ENCODE measurements at places on chromosomes 4 and X.

GRCh38 chr4:25377572-25378436 lies 741 bp downstream of the ANAPC4 start:
- DNase-seq: no peak

GRCh38 chr4:19399001-19399400 lies 852.7 kb upstream of the SLIT2 start:
- DNase-seq: no peak

- DNase-seq: no peak
Observed at GRCh38 chrX:132710656-132711155, 221.9 kb upstream of the MBNL3 start.

GRCh38 chrX:108298165-108298602 lies 140.0 kb downstream of the COL4A6 start:
- DNase-seq: no peak

DNA sequence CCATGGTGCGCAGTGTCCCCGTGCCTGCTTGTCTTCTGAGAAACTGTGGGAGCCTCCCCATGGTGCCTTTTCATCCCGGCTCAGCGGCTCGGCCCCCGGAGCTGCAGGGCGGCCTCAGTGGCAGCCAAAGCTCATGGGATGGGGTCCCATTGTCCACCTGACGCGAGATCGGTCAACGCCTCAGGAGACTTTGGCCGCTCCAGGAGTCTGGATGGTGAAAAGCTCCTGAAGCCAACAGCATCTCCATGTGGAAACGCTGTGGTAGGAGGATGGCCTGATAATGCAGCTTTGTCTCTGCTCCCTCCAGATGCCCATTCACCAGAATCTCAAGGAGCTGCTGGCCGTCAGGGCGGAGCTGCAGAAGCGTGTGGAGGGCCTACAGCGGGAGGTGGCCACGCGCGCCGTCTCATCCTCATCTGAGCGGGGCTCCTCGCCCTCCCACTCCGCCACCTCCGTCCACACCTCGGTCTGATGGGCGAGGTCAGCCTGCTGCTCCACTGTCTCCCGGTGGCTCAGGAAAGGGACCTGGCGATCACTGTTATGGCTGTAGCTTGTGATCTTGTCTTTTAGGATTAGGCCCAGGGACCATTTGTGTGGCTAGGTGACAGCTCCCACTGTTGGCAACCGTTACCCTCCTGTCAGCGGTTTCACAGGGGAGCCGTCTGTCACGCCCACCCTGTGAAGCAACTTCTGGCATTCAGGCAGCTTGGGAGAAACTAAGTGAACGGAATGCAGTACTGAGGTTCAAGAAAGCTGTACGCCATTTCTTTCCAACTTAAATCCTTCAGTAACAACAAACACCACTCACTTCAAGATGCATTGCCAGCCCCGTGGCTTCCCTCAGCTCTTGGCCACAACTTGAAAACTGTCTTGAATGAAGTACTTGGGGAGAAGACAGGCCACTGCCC lies 69.3 kb downstream of the MTMR1 start:
- DNase-seq: no peak

DNA sequence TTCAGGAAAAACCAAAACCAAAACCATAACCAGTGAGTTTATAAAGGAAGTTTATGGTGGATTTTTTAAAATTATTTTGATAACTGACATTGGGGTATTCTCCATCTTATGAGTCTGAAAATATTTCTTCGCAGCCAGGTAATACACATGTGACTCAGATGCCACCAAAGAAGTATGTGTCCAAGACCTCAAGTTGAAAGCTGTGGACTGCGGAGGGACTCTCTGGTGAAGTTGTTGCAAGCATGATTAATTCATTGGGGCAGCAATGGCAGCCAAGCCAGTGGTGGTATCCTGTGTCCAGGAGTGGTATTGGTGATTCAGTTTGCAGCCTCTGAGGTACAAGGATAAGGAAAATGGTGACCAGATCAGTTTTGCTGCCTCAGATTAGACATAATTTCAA lies 14.0 kb upstream of the ADH5 start:
- no peak for DNase-seq

GRCh38 chrX:134821901-134822300 lies 163.6 kb upstream of the PLAC1 start:
- no peak for DNase-seq

GRCh38 chrX:153888344-153888743 lies 2.4 kb upstream of the L1CAM start:
- no peak for DNase-seq

DNA sequence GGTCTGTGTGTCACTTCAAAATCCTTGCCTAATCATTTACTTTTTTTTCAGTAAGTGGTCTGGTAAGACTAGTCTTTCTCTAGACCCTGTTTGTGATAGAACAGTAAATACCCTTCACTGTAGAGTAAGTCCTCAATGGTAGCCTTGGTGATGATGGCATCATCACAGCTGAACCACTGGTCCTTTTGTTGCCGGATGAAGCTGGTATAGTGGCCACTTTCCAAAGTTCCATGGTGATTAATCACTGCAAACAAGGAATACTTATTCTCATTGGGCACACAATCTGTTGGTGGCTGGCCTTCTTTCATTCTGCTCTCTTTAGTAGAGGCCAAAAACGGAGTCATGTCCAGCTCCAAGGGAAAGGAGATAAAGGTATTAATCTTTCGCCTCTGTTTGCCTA lies 2.9 kb downstream of the USP51 start:
- DNase-seq: no peak

DNA sequence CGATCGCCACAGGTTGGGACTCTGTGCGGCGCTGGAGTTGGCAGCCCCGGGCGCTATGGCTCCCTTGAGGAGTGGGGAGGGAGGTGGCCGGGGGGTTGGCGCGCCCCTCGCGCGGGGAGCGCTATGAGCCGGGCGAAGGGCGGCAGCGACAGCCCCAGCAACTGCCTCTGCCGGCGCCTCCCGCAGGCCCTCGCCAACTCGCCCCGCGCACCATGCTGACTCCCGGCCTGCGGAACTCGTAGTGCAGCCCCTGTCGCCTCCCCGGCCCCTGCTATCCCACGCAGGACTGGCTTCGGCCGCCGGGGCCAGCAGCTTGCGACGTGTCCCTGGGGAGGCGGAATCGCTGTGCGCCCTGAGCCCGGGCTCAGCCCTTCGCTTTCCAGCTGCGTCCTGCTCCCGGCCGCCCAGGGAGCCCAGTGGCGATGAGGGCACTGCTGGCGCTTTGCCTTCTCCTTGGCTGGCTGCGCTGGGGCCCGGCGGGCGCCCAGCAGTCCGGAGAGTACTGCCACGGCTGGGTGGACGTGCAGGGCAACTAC lies 415 bp downstream of the SHISA3 start:
- peak; percentile 13 for DNase-seq

- no peak for DNase-seq
Observed at GRCh38 chr4:125573368-125573767, 258.6 kb downstream of the FAT4 start.

DNA sequence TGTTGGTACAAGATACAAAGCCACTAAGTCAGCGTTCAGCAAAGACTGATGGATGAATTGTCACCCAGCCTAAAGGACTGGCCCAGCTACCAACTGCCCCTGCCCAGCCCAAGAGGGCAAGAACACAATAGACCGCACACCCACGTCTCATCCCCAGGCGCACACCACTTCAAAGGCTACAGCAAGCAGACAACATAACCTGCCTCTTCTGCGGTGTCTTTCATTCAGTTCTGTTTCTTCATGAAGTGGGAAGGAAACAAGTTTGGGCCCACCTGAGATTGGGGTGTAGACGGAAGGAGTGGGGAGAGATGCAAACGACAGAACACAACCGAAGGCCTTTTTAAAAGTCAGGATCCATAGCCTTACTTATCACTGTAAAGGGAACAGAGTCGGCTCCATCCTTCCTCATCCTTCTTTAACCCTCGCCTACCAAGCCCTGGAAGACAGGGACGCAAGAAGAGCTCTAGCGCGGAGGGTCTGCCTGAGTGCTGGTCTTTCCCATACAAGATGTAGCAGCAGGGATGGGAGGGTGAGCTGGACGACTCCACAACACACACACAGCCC lies 691 bp downstream of the SCARB2 start:
- peak; percentile 23 for DNase-seq

DNA sequence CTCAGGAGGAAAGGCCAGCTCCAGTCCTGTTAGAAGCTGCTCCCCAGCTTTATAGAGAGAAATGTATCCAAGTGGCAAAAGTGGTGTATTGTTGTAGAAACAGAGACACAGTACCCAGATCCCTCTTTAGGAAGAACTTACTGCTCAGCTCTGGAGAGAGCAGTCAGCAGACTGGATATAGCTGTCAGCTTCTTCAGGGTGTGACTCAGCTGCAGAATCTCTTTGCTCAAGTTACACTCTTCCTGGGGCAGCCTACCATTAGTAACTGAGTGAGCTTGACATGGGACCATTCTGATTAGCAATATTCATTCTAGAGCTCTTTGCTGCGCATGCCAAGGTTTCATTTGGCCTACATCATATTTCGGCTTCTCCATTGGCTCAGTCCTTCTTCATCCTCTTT lies 40.5 kb downstream of the ATP1B4 start:
- no peak for DNase-seq

DNA sequence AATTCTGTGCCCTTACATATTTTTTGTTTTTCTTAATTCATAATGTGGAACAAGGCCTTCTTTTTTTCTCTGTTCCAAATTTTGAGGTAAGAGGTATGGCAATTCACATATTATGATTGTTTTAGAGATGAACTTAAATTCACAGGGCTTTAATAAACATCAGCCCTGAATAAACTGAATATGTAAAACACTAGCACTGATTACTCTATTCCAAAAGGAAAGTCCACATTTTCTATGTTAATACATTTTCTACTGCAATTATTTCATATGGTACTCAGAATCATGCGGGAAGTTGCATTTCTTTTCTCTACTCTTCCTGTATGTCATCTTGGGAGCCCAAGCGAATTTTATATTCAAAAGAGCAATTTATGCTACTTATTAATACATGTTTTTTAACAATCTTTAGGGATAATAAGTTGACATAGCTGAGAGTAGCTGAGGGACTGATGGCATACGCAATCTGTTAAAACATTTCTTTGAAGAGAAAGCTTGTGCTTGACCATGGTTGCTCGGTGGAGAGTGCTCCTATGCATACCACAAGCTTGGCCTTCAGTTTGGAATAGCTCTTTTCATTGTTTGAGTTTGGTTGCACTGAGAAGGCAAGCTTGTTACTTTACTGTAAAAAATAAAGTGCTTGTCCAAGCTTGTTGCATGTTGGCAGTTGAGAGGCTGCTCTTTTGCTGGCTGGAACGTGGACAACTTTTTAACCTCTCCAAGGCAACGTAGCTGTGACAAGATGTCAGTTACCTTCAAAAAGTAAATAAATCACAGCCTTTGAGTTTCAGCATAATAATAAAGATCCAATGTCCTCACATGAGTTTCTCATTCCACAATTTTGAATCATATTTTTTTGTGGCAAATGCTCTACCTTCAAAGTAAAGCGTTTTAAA lies 196.3 kb upstream of the SPRY1 start:
- no peak for DNase-seq

- peak; percentile 75 for DNase-seq
Observed at GRCh38 chrX:71181558-71181909, 36.9 kb downstream of the NLGN3 start.

GRCh38 chr4:164716901-164717300 lies 37.0 kb upstream of the SMIM31 start:
- no peak for DNase-seq

- DNase-seq: peak; percentile 47
Observed at GRCh38 chr4:25862411-25863346, at the start of gene SEL1L3. Gene SEL1L3 (minus strand): TSS chr4:25862988. CDS start chr4:25862836, 152 bp downstream.

- no peak for DNase-seq
Observed at GRCh38 chr4:152535360-152535902, 461 bp downstream of the FBXW7 start.

DNA sequence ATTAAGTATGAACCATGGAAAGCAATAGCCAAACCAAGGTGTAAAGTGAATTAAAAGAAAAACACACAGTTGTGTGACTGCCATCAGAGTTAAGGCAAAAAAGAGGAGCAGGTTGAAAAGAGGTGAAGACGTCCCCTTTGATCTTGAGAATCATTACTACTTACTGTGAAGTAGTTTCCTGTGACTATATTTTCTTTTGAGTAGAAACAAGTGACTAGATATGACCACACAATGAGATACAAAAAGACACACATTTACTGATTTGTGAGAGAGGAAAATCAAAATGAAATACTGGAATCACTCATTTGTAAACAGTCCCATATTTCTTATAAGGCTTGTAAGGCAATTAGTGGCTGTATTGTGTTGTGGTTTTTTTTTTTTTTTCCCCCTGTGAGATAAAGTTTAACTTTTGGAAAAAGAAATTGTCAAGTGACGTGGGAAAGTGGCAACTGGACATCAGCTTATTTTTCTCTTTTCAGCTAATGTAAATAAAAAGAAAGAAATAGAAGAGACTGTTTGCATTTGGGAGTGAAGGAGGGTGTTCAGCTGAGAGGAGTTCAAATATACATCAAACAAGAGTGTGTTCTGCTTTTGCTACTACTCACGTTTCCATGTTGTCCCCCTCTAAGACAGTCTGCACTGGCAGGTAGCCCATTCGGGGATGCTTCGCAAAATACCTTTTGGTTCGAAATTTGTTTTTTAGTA lies 106.4 kb upstream of the FTHL17 start:
- DNase-seq: peak; percentile 50

- no peak for DNase-seq
Observed at GRCh38 chr4:2249526-2250356, 7.8 kb upstream of the HAUS3 start.

- DNase-seq: no peak
Observed at GRCh38 chr4:39170301-39170700, 12.0 kb upstream of the WDR19 start.

DNA sequence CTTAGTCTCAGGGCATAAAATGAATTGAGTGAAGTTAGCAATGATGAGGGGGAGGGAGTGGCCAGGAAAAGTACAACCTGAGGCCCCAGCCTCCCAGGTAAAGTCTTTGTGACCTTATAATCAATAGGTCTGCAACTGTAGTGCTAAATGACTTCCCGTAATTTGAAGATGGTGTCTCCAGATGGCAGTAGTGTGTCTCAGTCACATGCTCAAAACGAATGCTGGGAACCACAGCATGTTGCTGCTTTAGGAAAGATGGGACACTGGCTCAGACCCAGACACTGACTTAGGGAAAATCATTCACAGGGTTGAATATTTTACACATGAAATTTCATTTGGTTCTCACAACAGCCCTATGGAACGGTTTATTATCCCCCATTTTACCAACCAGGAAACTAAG lies 10.3 kb downstream of the SRPX2 start:
- peak; percentile 19 for DNase-seq

GRCh38 chrX:28016823-28017222 lies 35.6 kb upstream of the DCAF8L1 start:
- no peak for DNase-seq

- no peak for DNase-seq
Observed at GRCh38 chr4:188228279-188228678, 89.0 kb downstream of the TRIML1 start.

GRCh38 chrX:38988301-38988700 lies 187.0 kb downstream of the MID1IP1 start:
- no peak for DNase-seq

GRCh38 chrX:133337250-133337649 lies 78.0 kb downstream of the GPC4 start:
- DNase-seq: no peak

- DNase-seq: no peak
Observed at GRCh38 chrX:119853444-119853843, 681 bp upstream of the UPF3B start.

- no peak for DNase-seq
Observed at GRCh38 chr4:108694423-108694822, 44.0 kb downstream of the OSTC start.
